ENCODE measurements at places on chromosomes 1 and 21.

DNA sequence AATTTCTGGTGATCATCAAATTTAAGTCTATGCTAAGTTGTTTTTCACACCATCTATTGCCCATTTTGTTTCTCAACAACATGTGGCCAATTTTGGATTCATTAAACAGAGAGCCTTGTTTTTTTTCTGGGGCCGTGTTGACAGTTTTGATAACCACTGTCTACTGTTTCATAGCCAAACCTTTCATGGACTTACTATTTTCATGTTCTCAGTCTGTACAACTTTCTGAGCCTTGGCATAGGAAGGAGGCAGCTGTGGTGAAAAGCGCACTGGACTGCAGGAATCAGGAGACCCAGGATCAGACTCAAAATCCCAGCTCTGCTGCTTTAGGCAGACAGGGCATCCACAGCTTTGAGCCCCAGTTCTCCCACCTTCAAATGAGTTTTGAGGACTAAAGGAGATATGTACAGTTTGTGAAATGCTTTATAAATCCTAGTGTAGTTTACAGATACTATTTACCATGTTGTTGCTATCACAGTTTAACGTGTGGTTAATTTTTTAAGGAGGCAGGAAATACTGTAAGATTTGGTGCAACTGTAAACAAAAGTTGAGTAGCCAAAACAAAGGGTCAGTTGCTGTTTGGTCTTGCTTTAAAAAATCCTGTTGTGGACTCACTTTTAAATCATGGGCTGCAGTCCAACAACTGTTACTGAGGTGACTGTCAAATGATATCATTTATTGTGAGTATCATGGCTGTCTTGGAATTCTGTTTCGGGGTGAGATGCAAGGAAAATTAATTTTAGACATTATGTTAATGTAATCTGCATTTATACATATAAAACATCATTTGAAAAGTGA lies 2.9 kb downstream of the MACO1 start:
- DNase-seq: no peak

DNA sequence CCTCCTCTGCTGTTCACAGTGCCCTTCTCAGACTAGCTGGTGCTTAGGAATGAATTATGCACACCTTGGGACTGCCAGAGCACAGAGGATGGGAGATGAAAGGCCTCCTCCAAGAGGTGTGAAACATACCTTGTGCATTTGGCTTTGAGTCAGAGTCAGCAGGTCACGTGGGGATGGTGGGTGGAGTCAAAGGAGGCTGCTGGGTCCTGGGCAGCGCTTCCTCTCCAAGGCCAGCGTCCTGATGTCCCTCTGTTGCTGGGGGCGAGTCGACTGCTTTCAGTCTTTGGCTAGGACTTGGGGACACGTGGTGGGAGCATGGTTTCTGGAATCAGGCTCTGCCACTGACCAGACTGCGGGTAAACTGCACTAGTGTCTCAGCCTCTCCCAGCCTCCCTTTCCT lies 91.2 kb downstream of the AJAP1 start:
- DNase-seq: no peak

DNA sequence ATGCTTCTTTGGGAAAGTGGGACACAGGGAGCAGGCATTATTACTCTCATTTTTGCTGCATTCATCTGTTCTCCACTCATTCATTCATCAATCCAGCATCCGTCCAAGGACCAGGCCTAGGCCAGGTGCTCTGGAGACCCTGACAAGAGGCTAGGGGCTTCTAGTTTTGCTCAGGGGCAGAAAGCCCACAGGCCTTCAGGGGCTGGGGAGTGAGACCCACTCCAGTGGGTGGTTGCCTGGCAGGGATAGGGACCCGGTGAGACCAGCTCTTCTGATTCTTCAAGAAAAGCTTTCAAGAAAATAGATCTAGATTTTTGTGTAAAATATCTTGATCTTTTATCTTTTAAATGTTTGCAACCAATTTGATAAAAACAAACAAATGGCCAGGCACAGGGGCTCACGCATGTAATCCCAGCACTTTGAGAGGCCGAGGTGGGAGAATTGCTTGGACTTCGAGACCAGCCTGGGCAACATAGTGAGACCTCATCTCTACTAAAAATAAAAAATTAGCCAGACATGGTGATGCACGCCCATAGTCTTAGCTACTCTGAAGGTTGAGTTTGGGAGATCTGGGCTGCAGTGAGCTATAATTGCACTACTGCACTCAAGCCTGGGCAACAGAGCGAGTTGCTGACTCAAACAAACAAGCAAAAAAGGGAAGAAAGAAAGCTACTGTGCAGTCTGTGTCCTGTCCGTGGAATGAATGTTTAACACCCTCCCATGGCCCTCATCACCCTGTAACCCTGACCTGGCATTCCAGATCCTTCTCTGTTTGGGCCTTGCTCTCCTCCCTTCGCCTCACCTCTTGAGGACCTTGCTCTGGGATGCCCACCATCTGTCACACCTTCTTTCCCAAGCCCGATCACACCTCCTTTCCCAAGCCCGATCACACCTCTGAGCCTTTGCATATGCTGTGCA lies 17.3 kb upstream of the LRP8 start:
- no peak for DNase-seq

- DNase-seq: no peak
Observed at GRCh38 chr1:94096797-94097549, 24.0 kb downstream of the ABCA4 start.

DNA sequence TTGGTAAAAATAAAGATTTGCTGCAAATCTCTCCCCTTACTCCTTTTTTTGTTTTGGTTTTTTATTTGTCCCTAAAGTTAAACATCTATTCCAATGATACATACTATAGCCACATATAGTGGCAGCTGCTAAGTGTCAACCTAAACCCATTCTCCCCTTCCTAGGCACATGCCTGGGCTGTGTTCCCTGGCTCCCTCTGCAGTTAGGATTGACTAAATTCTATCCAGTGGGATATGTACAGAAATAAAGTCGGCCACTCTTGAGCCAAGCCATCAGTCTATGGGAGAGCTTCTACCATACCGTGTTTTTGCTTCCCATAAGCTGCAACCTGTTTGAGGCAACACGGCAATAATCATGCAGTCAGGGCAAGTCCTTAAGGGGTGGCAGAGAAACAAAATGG lies 23.6 kb downstream of the MCOLN3 start:
- no peak for DNase-seq

GRCh38 chr1:41616563-41616962 lies 132.1 kb upstream of the EDN2 start:
- DNase-seq: no peak

DNA sequence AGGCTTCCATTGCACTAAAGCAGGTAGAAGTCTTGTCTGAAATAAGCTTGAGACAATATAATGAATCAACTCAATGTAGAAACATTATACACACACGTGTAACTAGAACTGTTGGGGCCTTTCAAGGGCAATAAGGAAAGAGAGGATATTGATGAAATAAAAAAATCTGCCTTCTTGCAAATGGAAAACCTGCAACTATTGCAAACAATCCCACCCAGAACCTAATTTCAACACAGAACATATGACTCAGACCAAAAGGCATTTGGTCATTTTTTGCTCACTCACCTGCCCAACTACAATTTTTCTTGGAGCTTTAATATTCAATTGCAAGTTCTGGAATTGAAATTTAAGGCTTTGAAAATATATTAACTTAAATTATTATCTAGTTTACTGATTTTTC lies 900.1 kb downstream of the TTLL7 start:
- no peak for DNase-seq
